ENCODE measurements at places on chromosomes 16 and 17.

- DNase-seq, result no peak
Observed at GRCh38 chr17:82684228-82684841, 14.2 kb downstream of the RAB40B start.

DNA sequence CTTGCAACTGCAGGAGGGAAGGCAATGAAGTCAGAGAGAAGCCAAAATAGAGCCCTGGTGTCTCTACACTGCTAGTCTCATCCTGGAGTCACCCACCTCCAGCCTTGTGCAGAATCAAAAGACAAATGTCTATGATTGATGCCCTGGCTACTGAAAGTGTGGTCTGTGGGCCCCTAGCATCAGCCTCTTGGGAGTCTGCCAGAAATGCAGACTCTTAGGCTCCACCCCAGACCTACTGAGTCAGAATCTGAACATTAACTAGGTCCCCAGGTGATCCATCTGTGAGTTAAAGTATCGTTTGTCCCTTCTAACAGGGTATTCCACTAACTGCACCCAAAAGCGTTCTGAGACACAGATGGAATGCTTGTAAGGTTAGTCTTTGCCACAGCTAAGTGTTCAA, 21.2 kb downstream of the EARS2 start:
- DNase-seq, result no peak

GRCh38 chr16:67441271-67441753, 10.4 kb downstream of the HSD11B2 start:
- DNase-seq, result no peak

DNA sequence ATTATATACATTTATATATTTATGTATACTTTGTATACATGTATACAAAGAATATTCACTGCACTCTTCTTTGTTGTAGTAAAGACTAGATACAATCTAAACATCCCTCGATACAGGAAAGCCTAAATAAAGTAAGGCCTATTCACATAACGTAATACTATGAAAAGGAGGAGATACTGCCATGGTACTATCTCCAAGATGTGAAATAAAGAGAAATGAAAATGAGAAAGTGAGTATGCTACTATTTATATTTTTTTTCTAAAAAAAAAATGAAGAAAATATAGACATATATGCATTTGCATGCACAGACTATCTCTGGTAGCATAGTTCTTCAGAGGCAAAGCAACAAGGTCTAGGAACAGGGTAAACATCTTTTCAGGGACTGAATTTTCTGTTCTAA, 19.4 kb downstream of the CFDP1 start:
- no peak for DNase-seq

GRCh38 chr17:79465011-79465680, 145.7 kb downstream of the RBFOX3 start:
- no peak for DNase-seq

All from cardiac septum (tissue), 1 donor.